ENCODE measurements at places on chromosomes 13 and 19.

- DNase-seq: no peak
These were observed 123.1 kb downstream of the ITGBL1 start for GRCh38 chr13:101575581-101575980.

- DNase-seq: no peak
These were observed 28.9 kb downstream of the FRY start for GRCh38 chr13:32060401-32060878.

DNA sequence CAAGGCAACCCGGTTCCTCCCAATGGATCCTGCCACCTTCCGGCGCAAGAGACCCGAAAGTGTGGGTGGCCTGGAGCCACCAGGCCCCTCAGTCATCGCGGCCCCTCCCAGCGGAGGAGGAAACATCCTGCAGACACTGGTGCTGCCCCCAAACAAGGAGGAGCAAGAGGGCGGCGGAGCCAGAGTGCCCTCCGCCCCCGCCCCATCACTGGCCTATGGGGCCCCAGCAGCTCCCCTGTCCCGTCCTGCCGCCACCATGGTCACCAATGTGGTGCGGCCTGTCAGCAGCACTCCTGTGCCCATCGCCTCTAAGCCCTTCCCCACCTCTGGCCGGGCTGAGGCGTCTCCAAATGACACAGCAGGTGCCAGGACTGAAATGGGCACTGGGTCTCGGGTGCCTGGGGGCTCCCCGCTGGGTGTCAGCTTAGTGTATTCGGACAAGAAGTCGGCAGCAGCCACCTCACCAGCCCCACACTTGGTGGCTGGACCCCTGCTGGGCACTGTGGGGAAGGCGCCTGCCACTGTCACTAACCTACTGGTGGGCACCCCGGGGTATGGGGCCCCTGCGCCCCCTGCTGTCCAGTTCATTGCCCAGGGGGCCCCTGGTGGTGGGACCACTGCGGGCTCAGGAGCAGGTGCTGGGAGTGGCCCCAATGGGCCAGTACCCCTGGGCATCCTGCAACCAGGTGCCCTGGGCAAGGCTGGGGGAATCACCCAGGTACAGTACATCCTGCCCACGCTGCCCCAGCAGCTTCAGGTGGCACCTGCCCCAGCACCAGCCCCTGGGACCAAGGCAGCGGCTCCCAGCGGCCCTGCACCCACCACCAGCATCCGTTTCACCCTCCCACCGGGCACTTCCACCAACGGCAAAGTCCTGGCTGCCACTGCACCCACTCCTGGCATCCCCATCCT lies 11.2 kb upstream of the PRR19 start:
- DNase-seq: peak; percentile 51

- no peak for DNase-seq
These were observed 62.0 kb downstream of the TEX29 start for GRCh38 chr13:111382411-111382810.

DNA sequence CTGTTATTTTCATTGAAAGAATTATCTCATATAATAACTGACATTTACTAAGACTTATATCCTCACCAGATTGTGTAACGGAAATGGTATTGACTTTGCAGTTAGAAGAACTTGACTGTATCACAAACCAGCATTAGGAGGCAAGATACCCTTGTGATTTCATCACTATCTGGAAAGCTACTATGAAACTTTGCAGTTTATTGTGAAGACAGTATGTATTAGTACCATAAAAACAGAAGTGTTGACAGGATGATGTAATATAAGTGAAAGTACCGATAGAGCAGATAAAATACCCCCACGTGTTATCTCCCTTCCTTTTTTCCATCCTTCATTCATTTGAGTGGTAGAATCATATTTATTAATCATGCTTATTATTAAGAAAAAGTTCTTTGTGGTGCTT lies 365.7 kb upstream of the KLHL1 start:
- DNase-seq: no peak

GRCh38 chr13:41458187-41458760 lies 924 bp downstream of the RGCC start:
- DNase-seq: peak; percentile 5

DNA sequence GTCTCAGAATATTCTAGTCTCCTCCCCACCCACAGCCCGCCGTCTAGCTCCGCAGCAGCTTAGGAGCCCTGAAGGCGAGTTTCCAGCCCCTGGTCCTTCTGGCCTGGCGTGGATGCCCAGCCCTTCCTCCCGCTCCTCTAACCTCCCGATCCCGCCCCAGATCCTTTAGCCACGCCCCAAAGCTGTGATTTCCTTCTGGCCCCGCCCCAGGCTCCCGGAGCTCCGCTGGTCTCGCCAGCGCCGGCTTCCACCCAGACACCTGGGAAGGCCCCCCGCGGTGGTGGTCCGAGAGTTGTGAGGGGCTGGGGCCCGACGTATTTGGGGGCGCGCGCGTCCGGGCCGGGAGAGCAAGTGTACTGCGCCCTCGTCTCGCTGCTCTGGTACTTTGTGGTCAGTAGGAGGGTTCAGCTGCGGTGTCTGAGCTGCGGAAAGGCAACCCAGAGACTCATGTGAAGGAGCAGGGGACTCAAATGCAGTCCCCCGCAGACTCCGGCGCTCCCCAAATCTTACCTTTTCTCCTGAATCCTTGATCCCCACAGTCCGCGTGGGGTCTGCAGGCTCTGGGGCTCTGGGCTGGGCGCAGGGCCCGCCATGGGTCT lies at the start of gene CGB7:
Gene CGB7 (minus strand): TSS at position 114 of the 599 bp plus-strand sequence. CDS start 2,374 bp downstream, outside the sequence.
- DNase-seq: peak; percentile 68

- no peak for DNase-seq
These were observed 34.5 kb downstream of the DNM2 start for GRCh38 chr19:10752237-10752912.

DNA sequence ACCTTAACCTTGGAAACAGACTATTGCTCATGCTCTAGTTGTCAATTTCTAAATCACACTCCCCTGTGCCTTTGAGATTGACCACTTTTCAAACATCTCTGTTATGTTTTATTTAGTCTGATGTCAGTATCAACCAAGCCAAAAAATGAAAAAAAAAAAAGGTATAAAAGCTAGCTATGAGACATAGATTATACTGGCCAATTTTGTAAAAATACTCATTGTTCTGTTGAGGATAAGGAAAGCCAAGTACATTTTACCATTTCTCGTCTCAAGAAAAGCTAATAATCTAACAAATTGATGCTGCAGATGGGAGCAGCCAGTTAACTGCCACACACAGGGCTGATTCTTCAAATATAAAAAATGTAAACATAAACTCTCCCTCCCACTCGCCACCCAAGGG lies 572.6 kb upstream of the KLF12 start:
- no peak for DNase-seq

GRCh38 chr13:108895220-108895704 lies 265.9 kb downstream of the MYO16 start:
- DNase-seq: no peak

DNA sequence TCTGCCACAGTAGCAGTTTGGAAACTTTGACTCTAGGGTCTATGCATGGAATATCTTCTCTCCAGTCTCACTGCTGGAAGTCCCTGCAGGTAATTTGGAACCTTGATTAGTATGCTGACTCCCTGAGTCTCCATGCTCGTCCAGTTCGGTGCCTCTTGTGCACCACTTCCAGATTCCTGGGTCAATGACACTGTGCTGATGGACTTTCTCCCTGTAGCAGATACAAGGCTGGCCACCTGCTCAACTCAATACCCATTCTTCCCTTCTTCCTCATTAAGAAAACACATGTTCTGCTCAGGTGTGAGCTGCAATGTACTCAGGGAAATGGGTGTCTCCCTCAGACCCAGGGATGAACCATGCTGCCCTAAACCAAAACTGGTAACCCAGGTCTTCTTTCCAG lies 99.1 kb downstream of the KL start:
- DNase-seq: no peak

DNA sequence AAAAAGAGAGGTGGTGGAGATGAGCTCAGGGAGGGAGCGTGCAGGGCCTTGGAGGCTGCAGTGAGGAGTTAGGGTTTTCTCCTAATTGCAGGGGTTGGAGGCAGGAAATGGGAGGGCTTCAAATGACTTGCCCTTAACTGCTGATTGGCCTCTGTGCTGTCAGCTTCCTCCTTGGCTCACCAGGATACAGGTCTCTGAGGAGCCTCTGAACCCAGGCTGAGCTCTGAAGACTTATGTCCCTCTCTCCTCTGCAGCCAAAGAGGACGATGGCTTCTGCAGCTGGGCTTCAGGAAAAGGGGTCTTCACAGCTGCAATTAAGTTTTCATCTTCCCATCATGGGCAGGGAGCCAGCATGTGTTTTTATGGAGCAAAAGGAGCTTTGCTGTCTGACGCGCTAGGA lies 6.7 kb upstream of the RANBP3 start:
- no peak for DNase-seq

DNA sequence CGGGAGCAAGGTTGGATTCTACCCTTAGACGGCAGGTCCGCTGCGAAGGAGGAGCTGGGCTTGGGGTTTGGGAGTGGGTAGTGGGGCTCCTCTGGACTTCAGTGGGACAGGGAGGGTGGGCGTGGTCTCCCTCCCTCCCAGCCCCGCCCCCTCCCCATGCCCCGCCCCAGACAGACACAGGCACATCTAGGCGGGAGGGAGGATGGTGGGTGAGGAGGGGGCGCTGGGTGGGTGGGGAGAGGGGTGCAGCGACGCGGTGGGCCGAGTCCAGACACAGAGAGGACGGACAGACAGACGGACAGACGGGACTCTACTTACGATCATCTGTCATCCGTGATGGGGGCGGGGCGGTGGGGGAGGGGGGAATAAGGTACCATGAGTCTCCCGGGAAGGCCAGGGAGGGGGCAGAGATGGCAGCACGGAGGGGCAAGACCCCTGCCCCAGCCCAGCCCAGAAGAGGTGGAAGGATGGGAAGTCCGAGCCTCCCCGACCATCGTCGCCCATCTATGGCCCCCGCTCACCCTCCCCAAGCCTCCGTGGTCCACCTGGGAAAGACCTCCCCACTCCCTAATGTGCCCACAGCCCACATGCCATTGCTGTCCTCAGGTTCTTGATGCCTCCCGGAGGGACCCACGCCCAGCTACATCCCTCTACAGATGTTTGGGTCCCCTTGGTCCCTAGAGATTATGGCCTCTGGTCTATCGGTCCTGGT lies 64.8 kb downstream of the UNC13A start:
- no peak for DNase-seq

- no peak for DNase-seq
These were observed 324.0 kb downstream of the KCNRG start for GRCh38 chr13:50339271-50339670.

GRCh38 chr19:58544591-58545285 lies 874 bp downstream of the TRIM28 start:
- peak; percentile 71 for DNase-seq

DNA sequence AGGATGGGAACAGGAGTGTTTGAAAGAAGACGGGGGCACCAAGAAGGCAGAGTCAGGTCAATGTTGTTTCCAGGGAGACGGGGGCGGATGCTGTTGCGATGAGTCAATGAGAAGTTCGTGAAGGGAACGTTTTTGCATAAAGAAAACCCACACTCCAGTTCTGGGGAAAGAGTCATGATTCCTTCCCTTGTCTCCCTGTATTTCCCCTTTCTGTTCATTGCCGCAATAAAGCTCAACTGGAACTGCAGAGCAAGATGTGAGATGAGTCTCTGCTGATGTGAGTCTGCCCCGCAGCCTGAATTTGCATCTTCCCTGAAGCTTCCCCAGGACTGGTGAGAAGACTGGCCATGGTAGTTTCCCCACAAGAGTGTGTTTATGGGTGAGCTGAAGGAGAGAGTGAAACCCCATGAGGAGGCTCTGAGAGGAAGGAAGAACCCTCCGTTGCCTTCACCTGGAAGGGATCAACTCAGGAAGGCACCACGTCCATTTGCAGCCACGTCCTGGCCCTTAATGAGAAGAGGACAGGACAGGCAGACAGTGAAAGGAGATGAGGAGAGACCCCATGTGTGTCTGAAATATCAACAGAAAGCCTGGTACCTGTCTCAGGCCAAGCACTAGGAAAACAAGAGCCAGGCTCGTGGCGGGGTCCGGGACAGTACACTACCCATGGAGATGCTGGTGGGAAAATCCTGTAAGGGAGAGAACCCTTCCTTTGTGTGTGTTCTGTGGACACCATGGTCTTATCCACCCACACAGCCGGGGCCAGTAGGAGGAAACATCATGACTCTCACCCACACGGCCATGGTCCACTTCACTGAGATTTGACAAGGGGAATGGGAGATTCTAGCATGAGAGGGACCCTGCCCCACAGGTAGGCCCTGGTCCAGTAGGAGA lies 13.7 kb downstream of the LILRA1 start:
- DNase-seq: no peak

- peak; percentile 49 for DNase-seq
These were observed 10.7 kb upstream of the CEACAM3 start for GRCh38 chr19:41785653-41786052.

DNA sequence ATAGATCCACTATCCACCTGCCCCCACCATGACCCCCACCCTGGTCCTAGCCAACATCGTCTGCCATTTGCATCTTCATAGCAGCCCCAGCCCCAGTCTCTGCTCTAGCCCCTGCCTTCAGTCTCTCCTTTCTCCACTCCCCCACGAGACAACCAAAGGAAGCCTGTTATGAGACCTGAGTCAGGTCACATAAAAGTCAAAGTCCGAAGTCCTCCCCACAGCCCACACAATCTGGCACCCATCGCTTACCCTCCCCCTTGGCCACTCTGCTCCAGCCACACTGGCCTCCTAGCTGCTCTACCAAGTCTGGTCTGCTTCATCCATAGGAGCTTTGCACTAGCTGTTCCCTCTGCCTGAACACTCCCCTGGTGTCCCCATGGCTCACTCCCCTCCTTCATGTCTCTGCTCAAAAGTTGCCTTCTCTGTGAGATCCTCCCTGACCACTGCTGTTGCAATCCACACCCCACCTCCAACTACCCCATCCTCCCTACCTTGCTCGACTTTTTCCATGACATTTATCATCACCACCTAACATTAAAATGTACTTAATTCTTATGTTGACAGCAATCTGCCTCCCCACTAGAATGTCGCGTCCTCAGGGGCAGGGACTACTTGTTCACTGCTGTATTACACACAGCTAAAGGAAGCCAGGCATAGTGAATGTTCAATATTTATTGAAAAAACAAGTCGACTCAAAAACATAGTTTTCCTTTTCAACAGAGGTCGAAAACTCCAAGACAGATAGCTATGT lies 1.2 kb upstream of the PLEKHG2 start:
- DNase-seq: no peak

Measured in neural crest cell (in vitro differentiated cells).